ENCODE measurements at places on chromosomes 1 and 21. TPM values are rescaled to one million over a fixed set of nuclear protein-coding genes. Genes with fewer than 3 reads are reported as not detected.

The AMY2B gene
- 29.7 TPM for total RNA-seq

The ITGB2 gene
- 17.3 TPM for total RNA-seq

The SPRR5 gene
- total RNA-seq, result not detected

The OBSCN gene
- 640 TPM for total RNA-seq

The MXRA8 gene
- 95.3 TPM for total RNA-seq

The TMEM35B gene
- 15.4 TPM for total RNA-seq

The PERM1 gene
- total RNA-seq, result 38.4 TPM

The TMEM82 gene
- total RNA-seq, result not detected

The GOLT1A gene
- total RNA-seq, result not detected

The ADAM30 gene
- not detected for total RNA-seq

GRCh38 chr21:36888466-36888865, 78.0 kb downstream of the HLCS start:
- DNase-seq, result no peak

DNA sequence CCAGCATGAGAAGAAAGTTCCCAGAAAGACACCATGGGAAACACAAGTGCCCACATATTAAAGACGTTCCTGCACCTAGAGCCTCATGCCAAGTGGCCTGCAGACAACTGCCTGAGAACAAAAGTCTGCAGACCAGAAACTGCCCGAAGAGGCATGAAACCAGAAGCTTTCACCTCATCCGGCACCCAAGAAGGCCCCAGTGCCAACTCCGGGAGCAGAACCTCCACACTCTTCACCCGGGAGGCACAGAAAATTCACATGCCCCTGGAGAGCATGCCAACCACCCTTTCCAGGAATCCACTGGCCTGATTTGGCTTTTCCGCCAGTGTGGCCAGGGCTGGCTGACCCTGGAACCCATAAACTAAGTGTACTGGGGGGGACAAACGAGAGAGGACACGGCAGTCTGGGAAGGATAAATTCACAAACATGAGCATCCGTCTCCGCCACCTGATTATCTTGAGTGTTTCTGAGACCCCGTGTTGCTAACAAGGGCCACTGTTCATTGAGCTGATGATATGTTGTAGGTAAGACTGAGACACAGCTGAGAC, 6.8 kb downstream of the TFF2 start:
- no peak for DNase-seq

- peak; percentile 58 for DNase-seq
These were observed 54.9 kb upstream of the WLS start for GRCh38 chr1:68287241-68287640.

GRCh38 chr1:180247061-180247460, 17.0 kb downstream of the LHX4 start:
- DNase-seq, result no peak

DNA sequence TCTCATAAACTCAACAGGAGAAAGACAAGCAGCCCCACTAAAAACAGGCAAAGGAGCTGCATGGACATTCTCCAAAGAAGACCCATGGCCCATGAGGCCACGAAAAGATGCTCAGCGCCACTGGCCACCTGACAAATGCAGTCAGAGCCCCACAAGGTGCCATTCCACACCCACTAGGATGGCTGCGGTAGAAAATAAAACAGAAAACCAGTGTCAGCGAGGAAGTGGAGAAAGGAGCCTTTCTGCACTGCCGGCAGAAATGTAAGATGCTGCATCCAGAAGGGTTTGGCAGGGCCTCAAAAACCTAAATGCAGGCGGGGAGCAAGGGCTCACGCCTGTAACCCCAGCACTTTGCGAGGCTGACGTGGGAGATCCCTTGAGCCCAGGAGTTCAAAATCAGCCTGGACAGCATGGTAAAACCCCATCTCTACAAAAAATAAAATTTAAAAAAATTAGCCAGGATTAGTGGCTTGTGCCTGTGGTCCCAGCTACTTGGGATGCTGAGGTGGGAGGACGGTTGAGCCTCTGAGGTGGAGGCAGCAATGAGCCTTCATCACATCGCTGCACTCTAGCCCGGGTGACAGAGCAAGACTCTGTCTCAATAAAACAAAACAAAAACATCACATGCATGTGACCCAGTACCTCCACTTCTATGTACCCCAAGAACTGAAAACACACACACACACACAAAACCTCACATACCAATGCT, 4.2 kb downstream of the WNT9A start:
- peak; percentile 57 for DNase-seq

- DNase-seq, result no peak
These were observed 308.3 kb upstream of the DEPDC1 start for GRCh38 chr1:68805097-68805641.

DNA sequence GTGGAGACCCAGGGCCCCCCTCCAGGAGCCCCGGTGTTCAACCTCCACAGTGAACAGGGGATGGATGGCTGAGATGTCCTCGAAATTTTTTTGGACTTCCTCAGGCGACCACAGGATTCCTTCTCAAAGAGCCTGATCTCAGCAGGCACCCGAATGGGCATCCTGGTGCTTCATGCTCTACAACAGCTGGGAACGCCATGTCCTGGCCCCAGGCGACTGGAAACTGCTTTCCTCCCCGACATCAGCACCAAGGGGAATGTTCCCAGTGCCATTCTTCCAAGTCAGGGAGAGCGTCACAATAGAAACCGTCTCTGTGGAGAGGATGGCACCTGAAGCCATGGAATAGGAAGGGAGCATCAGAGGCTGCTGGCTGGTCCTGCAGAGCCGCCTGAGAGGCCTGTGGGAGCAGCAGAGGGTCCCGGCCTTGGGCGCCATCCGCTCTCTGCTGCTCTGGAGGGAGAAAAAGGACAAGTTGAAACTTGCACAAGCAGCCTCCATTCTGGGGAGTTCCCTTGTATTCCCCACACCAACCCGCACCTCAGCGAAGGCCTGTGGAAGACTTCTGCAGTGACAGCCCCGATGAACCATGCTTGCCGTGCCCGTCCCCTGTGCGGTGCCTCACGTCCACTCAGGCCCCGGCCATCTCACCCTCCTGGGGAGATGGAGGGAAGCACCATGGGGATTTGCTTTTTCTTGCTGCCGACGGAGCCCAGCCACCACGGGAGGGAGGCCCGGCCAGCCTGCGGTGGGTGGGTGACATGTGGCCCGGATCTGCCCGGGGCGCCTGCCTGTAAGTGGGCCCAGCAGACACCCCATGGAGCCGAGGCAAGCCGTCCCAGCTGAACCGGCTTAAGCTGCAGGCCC, 2.3 kb upstream of the ADARB1 start:
- no peak for DNase-seq

DNA sequence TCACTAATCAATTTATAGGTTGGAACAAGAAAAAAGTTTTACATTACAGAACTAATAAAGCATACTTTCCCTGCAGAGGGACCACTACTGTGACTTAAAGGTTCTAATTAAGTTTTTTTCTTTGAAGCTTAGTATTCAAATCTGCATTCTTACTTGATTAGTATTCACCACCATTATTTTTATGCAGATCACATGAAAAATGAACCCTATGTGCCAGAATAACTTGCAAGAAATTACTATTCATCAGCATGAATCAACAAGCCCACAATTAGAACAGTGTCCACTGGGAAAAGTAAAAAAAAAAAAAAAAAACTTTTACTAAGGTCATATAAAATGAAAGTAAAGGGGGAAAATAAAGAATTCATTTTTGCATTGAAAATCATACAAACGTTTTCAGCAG, 90.8 kb downstream of the SMYD3 start:
- DNase-seq, result no peak

- DNase-seq, result no peak
These were observed 2.6 kb upstream of the MYOG start for GRCh38 chr1:203088441-203088840.

- DNase-seq, result no peak
These were observed 4.5 kb upstream of the FNBP1L start for GRCh38 chr1:93443454-93443853.

- DNase-seq, result no peak
These were observed 267.5 kb downstream of the TRABD2B start for GRCh38 chr1:47729685-47730084.

- DNase-seq, result no peak
These were observed 19.7 kb downstream of the RNF220 start for GRCh38 chr1:44424747-44425146.

DNA sequence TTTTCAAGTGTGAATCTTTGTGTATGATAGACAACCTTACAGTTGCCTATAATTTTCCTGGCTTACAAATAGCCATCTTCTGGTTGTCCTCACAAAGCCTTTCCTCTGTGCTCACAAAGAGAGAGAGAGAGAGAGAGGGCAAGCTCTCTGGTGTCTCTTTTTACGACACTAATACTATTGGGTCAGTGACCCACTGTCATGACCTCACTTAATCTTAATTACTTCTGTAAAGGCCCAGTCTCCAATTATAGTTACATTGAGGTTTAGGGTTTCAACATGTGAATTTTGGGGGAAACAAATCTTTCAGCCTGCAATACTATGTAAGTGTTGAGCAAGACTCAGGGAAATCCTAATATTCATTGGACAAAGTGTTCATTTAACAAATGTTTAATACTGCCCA, 167.4 kb upstream of the COL11A1 start:
- DNase-seq, result no peak

DNA sequence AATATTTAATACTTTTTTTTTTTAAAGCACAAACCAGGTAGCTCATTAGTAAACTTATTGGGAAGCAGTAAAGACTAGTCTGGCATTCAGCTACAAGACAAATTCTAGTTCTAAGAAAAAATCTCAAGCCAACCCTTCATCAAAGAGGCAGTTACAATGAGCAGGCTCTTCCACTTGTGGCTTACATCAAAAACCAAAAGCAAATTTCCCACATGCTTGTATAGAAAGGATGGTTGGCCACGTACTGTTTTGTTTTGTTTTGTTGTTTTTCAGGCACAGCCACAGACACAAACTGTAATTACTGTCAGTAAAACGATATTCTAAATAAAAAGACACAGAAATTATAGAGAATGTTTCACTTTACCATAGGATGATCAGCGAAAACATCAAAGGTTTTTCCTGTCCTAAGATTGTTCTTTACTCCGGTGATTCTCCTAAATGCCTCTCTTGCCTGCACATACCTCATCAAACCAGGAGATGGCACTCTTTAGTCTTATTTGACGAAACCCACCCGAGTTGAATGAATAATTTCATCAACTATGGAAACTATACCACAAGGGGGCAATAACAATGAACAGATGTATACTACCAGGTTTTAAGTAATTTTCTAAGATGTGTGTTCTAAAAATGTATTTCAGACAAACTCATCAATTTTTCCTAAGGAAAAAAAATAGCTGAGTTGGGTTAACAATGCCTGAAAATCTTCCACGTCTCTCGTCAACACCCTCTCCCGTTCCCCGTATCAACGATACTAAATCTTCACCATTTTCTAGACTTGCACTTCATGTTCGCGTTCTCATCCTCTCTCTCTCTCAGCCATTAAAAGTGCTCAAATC, 26.9 kb downstream of the RPL5 start:
- DNase-seq, result peak; percentile 92

- DNase-seq, result no peak
These were observed 54.8 kb upstream of the SYNC start for GRCh38 chr1:32757213-32757895.

DNA sequence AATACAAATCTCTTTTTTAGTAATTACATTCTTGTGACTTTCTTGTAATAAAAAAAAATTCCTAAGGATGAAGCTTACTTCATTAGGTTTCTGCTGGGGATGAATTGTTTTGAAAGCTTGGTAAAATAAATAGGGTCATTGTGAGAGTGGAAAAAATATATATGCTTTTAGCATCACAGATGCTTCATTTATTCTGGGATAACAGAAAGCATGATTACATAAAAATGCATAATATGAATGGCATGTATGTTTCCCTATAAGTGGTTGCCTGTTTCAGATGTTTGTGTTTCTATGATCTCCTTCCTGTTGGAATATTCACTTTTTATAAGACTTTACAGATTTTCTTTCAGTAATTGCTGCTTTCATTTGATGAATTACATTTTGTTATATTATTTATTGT, 42.3 kb downstream of the HMCN1 start:
- no peak for DNase-seq

All from tongue (tissue), 3 donors.